ENCODE measurements at places on chromosomes 7 and 10. TPM values are rescaled to one million over a fixed set of nuclear protein-coding genes. Genes with fewer than 3 reads are reported as not detected.
A peak's percentile ranks its signal among the peaks of the same experiment; 100 is the strongest.

The FGFR2 gene
- 0.50 TPM for total RNA-seq

The MARCHF5 gene
- 31.7 TPM for total RNA-seq

The ELN gene
- total RNA-seq = 15.4 TPM

The LIPK gene
- total RNA-seq = not detected

The PLXNA4 gene
- 1.1 TPM for total RNA-seq

The SPDYE6 gene
- not detected for total RNA-seq

The PITX3 gene
- total RNA-seq = 8.3 TPM

DNA sequence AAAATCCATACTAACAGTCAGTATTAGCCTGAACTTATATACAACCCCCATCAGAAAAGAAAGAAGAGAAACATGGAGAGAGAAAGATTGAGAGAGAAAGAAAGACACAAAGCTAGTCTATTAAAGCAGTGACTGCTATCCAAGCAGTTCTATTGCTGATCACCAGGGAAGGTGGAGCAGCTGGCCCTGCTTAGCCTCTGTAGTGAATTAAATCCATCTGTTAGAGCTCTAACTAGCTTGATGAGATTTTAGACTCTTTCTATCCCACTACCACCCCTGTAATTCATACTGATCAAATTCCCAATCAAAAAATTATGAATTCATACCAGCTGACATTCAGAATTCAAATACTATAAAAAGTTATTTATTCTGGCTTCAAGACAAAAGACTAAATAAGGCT, 486.0 kb upstream of the LRRN3 start:
- H3K36me3 ChIP-seq = no peaks in the 10 kb centered on the region
- H3K27me3 ChIP-seq = no peaks in the 10 kb centered on the region
- H3K4me3 ChIP-seq = no peak overlapping the region
- H3K4me1 ChIP-seq = no peaks in the 10 kb centered on the region
- DNase-seq = no peak

GRCh38 chr10:73296946-73297345, 44.5 kb upstream of the MRPS16 start:
- H3K4me1 ChIP-seq = no peaks in the 10 kb centered on the region
- no peak overlapping the region for H3K4me3 ChIP-seq
- DNase-seq = no peak
- no peaks in the 10 kb centered on the region for H3K27me3 ChIP-seq

GRCh38 chr7:123994449-123994848, 38.4 kb downstream of the TMEM229A start:
- peaks cover 2% of the 10 kb centered on the region for H3K4me1 ChIP-seq
- H3K27me3 ChIP-seq = no peaks in the 10 kb centered on the region
- no peak overlapping the region for H3K4me3 ChIP-seq
- DNase-seq = no peak
- H3K36me3 ChIP-seq = no peaks in the 10 kb centered on the region

GRCh38 chr10:14259696-14260566, 70.8 kb downstream of the FRMD4A start:
- no peak for DNase-seq
- no peaks in the 10 kb centered on the region for H3K27me3 ChIP-seq
- H3K36me3 ChIP-seq = no peaks in the 10 kb centered on the region
- no peaks in the 10 kb centered on the region for H3K4me1 ChIP-seq
- H3K4me3 ChIP-seq = no peak overlapping the region

GRCh38 chr10:60497364-60497763, 107.7 kb upstream of the ANK3 start:
- no peak overlapping the region for H3K27ac ChIP-seq
- H3K4me3 ChIP-seq = no peak overlapping the region
- no peaks in the 10 kb centered on the region for H3K4me1 ChIP-seq
- H3K27me3 ChIP-seq = no peaks in the 10 kb centered on the region

GRCh38 chr7:151384352-151384697, 25.5 kb downstream of the WDR86 start:
- no peak overlapping the region for H3K4me3 ChIP-seq
- peaks cover 38% of the 10 kb centered on the region for H3K27me3 ChIP-seq
- no peak for DNase-seq
- no peak overlapping the region for H3K27ac ChIP-seq
- peaks cover 13% of the 10 kb centered on the region for H3K4me1 ChIP-seq

DNA sequence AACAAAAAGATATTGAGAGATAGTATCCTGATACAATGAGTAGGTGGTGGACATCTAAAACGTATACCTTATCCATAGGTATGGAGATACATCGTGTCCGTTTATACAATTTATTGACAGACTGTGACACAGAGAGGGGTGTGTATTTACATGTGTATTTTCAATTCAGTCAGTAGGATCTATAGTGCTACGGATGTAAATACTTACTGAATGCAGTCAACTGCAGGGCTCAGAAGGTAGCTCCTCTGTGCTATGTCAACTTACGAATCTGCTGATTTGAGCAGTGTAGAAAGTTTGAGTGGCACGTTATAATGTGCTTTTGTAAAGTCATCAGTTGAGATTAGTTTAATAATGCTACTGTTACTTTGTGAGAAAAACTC, 626 bp downstream of the ZNF804B start:
- H3K4me1 ChIP-seq = peaks cover 4% of the 10 kb centered on the region
- no peak overlapping the region for H3K27ac ChIP-seq
- no peak overlapping the region for H3K4me3 ChIP-seq
- DNase-seq = no peak
- H3K27me3 ChIP-seq = peaks cover 37% of the 10 kb centered on the region

DNA sequence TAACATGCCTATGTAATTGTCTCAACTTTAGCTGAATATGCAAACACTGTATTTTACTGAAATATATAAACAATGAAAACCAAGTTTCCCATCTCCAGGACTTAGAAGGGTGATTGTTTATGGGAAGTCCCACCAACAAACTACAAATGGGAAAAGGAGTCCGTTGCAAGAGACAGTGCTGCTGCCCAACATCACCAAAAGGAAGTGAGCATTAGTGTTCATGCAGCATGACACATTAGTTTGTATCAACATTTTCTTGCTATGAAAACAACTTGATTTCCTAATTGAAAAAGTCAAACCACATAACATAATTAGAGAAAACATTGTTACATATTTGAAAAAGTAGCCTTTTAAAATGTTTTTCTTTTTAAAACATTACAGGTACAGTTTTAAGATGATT, 138.5 kb downstream of the ZNF438 start:
- DNase-seq = no peak
- H3K4me3 ChIP-seq = no peak overlapping the region
- no peaks in the 10 kb centered on the region for H3K27me3 ChIP-seq
- no peaks in the 10 kb centered on the region for H3K36me3 ChIP-seq
- H3K4me1 ChIP-seq = peaks cover 8% of the 10 kb centered on the region

GRCh38 chr7:18494821-18495408, 634 bp upstream of the HDAC9 start:
- H3K27me3 ChIP-seq = no peaks in the 10 kb centered on the region
- DNase-seq = no peak
- peak overlapping the region; percentile 69 for H3K4me3 ChIP-seq
- no peaks in the 10 kb centered on the region for H3K36me3 ChIP-seq
- H3K27ac ChIP-seq = peak overlapping the region; percentile 97

- DNase-seq = no peak
- H3K4me3 ChIP-seq = no peak overlapping the region
- H3K36me3 ChIP-seq = no peaks in the 10 kb centered on the region
- peaks cover 10% of the 10 kb centered on the region for H3K4me1 ChIP-seq
- no peak overlapping the region for H3K27ac ChIP-seq
These were observed 1.3 kb downstream of the MKI67 start for GRCh38 chr10:128124813-128125403.

- H3K36me3 ChIP-seq = peaks cover 11% of the 10 kb centered on the region
- peak overlapping the region; percentile 93 for H3K27ac ChIP-seq
- peak; percentile 69 for DNase-seq
- peaks cover 33% of the 10 kb centered on the region for H3K4me1 ChIP-seq
- no peaks in the 10 kb centered on the region for H3K27me3 ChIP-seq
These were observed 486 bp downstream of the HIPK2 start for GRCh38 chr7:139777133-139777891.

GRCh38 chr10:90420637-90421318, 437.1 kb downstream of the HTR7 start:
- no peaks in the 10 kb centered on the region for H3K36me3 ChIP-seq
- H3K27ac ChIP-seq = no peak overlapping the region

GRCh38 chr10:672992-673391, 16.5 kb downstream of the DIP2C start:
- no peak overlapping the region for H3K27ac ChIP-seq
- H3K36me3 ChIP-seq = no peaks in the 10 kb centered on the region
- no peaks in the 10 kb centered on the region for H3K27me3 ChIP-seq

GRCh38 chr7:139566736-139567646, 43.5 kb downstream of the CLEC2L start:
- H3K4me3 ChIP-seq = no peak overlapping the region
- no peak for DNase-seq
- H3K4me1 ChIP-seq = peaks cover 11% of the 10 kb centered on the region
- H3K36me3 ChIP-seq = peaks cover 26% of the 10 kb centered on the region
- no peak overlapping the region for H3K27ac ChIP-seq

DNA sequence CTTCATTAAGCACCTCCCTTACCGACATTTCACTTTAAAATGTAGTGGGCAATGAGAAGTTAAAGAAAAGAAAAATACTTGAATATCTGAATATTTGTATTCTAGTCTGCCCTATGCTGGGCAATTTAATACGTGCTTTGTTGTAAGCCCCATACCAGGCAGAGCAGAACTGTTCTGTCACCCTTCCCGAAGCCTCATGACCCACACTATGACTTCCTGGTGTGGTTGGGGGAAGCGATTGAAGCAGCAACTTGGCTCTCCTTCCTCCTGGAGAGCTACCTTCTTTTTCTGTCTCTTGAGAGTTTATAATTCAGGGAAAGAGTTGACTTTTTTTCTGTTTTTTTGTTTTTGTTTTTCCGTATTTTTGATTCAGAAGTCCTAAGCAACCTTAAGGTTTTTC, 243.7 kb downstream of the INHBA start:
- H3K36me3 ChIP-seq = no peaks in the 10 kb centered on the region
- H3K27me3 ChIP-seq = no peaks in the 10 kb centered on the region
- H3K4me1 ChIP-seq = no peaks in the 10 kb centered on the region
- H3K27ac ChIP-seq = no peak overlapping the region

DNA sequence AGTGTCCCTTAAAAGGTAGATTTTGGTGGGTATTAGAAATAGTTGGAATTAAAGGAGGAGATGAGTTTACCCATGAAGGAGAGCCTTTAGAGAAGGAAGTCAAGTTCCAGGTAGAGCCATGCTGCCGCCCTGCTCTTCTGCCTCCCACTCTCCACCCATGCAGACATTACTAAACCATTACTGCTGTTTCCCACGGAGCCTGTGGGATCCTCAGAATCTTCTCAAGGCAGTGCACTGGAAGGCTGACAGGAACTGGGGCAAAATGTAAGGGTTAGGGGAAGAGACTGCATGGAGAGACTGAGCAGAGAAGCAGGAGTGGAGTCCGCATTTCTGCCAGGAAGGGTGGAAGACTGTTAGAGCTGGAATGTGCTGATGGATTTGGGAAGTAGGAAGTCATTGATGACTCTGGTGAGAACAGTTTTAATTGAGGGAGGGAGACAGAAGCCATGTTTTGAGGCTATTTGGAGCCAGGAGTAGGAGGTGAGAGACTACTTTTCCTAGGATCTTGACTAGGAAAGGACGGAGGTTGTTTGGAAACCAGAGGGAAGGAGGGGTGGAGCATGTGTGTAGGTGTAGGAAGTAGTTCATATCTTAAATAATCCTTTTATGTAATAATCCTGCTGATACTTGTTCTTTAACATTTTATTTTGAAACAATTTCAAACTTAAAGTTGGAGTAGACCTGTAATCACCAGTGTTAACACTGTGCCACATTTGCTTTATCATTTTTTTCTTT, 109.0 kb downstream of the CCNY start:
- peaks cover 42% of the 10 kb centered on the region for H3K4me1 ChIP-seq
- H3K4me3 ChIP-seq = no peak overlapping the region
- H3K27ac ChIP-seq = peak overlapping the region; percentile 47
- no peaks in the 10 kb centered on the region for H3K36me3 ChIP-seq
- H3K27me3 ChIP-seq = no peaks in the 10 kb centered on the region
- no peak for DNase-seq

GRCh38 chr10:88893611-88894010, 13.6 kb downstream of the STAMBPL1 start:
- no peaks in the 10 kb centered on the region for H3K27me3 ChIP-seq
- no peak for DNase-seq
- peak overlapping the region; percentile 30 for H3K27ac ChIP-seq
- no peaks in the 10 kb centered on the region for H3K4me1 ChIP-seq
- H3K4me3 ChIP-seq = no peak overlapping the region

GRCh38 chr10:785089-785860, 95.8 kb upstream of the DIP2C start:
- peak; percentile 17 for DNase-seq
- H3K4me1 ChIP-seq = peaks cover 17% of the 10 kb centered on the region
- no peaks in the 10 kb centered on the region for H3K27me3 ChIP-seq
- H3K36me3 ChIP-seq = no peaks in the 10 kb centered on the region

- no peaks in the 10 kb centered on the region for H3K4me1 ChIP-seq
- no peak for DNase-seq
- H3K36me3 ChIP-seq = no peaks in the 10 kb centered on the region
- no peak overlapping the region for H3K4me3 ChIP-seq
- H3K27ac ChIP-seq = no peak overlapping the region
These were observed 92.0 kb upstream of the CDC14C start for GRCh38 chr7:48832303-48832845.

DNA sequence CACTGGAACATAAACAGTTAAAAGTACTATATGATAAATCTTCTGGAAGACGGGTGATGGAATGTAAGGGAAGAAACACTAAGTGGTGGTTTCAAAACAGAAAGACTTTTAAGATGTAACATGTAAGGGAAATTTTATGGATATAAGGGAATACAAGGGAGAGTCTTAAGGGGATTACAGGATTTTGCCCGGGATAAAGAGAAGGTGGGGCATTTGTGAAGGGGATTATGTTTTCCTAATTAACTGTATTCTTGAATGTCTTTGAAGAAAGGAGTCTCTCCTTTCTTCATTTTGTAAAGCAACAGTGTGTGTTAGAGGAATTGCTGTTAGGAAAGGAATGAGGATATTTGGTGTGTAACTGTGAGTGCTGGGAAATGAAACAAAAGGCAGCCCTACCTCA, 745.2 kb downstream of the AUTS2 start:
- DNase-seq = no peak
- no peak overlapping the region for H3K4me3 ChIP-seq
- no peak overlapping the region for H3K27ac ChIP-seq

- H3K36me3 ChIP-seq = no peaks in the 10 kb centered on the region
- no peaks in the 10 kb centered on the region for H3K4me1 ChIP-seq
- H3K4me3 ChIP-seq = no peak overlapping the region
- no peaks in the 10 kb centered on the region for H3K27me3 ChIP-seq
- DNase-seq = no peak
- H3K27ac ChIP-seq = no peak overlapping the region
These were observed 570.3 kb downstream of the DNAJB6 start for GRCh38 chr7:157907091-157907490.

DNA sequence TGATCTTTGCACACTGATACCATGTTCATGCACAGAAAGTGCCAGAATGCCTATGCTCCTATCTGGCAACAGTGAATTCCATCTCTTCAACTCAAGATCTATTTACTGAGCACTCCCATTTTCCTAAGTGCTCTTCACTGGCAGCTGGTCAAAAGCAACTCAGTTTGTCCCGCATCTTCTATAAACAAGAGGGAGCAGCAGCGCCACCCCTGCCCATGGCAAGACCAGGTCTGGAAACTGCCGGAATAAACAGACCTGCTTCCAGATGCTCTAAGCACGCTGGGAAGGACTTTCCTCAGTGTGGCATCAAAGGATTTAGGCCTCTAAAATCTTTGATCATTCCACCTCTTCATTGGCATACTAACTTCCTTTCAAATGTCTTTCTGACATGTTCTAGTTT, 104.4 kb upstream of the MACROH2A2 start:
- no peaks in the 10 kb centered on the region for H3K36me3 ChIP-seq
- no peaks in the 10 kb centered on the region for H3K27me3 ChIP-seq
- no peak overlapping the region for H3K4me3 ChIP-seq
- no peak for DNase-seq
- no peak overlapping the region for H3K27ac ChIP-seq

- H3K27me3 ChIP-seq = no peaks in the 10 kb centered on the region
- H3K4me1 ChIP-seq = peaks cover 10% of the 10 kb centered on the region
- H3K27ac ChIP-seq = peak overlapping the region; percentile 73
- peak overlapping the region; percentile 43 for H3K4me3 ChIP-seq
These were observed 25.0 kb downstream of the RTKN2 start for GRCh38 chr10:62243647-62243997.
